ENCODE measurements at places on chromosomes 11 and 22. TPM values are rescaled to one million over a fixed set of nuclear protein-coding genes. Genes with fewer than 3 reads are reported as not detected.

DNA sequence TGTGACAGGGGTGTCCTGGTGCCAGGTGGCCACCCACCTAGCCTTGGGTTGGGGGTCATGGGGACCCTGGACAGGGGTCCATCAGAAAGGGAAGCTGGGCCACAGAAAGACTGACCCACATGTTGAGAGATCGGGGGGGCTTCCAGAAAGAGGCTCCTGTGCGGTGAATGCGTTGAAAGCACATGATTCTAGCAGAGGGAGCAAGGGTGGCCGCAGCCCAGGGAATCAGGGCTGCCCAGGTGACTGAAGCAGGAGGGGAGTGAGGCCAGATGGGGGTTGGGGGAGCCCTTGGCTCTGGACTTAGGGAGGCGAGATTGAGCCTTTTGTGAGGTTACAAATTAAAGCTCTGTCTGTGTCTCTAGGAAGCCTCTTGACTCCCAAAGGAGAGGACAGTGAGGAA is 80.7 kb downstream of the MORC2 start:
- no peak for DNase-seq

GRCh38 chr11:88657076-88657738 is 319.7 kb upstream of the CTSC start:
- no peak for DNase-seq

DNA sequence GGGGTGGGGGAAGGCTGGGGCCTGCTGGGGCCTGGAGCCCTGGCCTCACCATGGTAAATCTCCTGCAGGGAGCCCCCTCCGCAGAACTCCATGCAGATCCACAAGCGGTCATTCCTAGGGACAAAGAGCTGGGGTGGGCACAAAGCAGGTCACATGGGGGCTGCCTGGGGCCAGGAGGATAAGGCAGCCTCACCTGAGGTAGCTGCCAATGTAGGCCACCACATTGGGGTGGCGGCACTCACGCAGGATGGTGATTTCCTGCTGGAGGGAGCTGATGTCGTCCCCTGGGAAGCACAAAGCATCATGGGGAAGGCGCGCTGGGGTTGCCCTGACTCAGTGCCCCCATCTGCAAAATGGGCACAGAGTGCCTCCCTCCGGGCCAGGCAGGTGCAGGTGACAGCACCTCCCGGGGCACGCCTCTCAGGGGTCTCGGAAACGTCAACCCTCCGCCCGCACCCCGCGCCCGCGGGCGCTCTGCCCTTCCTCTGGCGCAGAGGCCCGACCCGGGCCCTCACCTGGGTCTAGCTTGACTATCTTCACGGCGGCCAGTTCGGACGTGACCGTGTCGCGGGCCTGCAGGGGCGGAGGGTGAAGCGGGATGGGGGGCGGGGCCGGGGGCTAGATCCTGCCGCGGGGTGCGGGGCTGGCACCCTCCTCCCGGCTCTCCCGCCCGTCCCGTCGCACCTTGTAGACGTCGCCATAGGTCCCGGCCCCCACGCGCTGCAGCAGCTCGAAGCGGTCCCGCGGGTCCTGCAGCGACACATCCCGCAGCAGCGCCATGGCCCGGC is 450 bp downstream of the MAP4K2 start:
- DNase-seq = no peak

RABL2B gene
- 20.0 TPM for total RNA-seq

PGM2L1 gene
- total RNA-seq = 72.8 TPM

GRCh38 chr11:73217131-73217809 is 811 bp upstream of the P2RY2 start:
- no peak for DNase-seq

GRCh38 chr11:1202776-1203504 is 19.9 kb upstream of the MUC5B start:
- DNase-seq = peak; percentile 80
